H54 (cell line): ENCODE measurements at places on chromosomes 2 and 18.

DNA sequence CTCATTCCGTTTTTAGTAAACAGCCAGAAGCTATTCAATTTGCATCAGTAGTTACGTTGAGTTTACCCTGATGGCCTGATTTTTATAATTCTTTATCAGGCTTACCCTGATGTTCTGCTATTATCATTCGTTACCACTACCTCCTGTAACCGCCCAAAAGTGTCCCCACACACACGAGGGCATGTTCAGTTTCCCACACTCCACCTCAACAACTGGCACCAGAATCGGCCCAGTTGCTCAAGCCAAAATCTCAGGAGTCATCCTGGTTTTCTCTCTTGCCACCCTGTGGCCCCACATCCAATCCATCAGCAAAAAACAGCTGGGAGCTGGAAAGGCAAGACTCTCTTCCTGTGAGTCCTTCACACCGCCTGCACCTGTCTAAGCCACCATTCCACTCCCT is 102.9 kb upstream of the RAB6C start:
- DNase-seq: no peak

GRCh38 chr2:184936761-184937160 is 338.4 kb downstream of the ZNF804A start:
- no peak for DNase-seq

- no peak for DNase-seq
Observed at GRCh38 chr2:154488801-154489200, 209.7 kb upstream of the KCNJ3 start.

- no peak for DNase-seq
Observed at GRCh38 chr2:8684878-8685696, 3.2 kb downstream of the ID2 start.

DNA sequence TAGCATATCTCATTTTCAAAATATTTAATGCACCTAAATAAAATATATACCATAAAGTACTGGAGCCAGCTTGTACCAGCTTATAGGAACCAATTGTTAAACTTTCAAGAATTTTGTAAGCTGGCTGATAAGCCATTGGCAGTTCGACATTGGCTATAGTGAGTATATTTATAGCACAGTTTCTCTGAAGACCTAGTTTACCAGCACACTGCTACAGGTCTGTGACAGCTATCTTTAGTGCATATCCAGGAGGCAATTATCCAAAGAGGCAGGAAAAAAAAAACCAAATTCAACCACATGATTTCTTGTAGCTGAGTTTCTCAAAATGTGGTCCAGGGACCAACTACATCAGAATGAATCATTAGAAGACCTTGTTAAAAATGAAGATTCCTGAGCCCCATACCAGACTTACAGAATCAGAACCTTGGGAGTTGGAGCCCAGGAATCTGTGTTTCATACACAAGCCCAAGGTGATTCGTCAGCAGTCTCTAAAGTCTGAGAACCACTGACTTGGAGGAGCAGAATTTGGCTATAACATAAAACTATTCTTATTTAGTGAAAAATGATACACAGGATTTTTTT is 279.0 kb upstream of the NRP2 start:
- DNase-seq: no peak

- no peak for DNase-seq
Observed at GRCh38 chr2:211688196-211688595, 850.4 kb downstream of the ERBB4 start.

DNA sequence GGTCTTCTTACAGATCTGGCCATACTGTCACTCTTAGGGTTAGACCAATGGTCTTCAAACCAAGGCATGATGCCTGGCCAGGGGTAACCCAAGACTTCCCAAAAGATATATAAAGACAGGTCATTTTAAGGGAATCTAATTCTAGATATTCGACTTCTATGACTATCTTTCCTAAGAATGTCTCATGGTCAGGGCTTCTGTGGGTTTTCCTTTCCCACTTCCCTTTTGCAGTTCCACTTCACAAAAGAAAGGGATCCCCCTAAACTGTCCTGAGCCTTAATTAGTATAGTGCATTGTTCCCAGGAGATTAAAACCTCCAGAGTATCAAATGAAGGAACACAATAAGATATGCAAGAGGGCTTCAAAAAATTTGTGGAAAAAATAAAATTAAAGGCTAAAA is 223.6 kb upstream of the SIX2 start:
- no peak for DNase-seq

GRCh38 chr2:150477347-150477746 is 10.1 kb downstream of the RND3 start:
- no peak for DNase-seq

DNA sequence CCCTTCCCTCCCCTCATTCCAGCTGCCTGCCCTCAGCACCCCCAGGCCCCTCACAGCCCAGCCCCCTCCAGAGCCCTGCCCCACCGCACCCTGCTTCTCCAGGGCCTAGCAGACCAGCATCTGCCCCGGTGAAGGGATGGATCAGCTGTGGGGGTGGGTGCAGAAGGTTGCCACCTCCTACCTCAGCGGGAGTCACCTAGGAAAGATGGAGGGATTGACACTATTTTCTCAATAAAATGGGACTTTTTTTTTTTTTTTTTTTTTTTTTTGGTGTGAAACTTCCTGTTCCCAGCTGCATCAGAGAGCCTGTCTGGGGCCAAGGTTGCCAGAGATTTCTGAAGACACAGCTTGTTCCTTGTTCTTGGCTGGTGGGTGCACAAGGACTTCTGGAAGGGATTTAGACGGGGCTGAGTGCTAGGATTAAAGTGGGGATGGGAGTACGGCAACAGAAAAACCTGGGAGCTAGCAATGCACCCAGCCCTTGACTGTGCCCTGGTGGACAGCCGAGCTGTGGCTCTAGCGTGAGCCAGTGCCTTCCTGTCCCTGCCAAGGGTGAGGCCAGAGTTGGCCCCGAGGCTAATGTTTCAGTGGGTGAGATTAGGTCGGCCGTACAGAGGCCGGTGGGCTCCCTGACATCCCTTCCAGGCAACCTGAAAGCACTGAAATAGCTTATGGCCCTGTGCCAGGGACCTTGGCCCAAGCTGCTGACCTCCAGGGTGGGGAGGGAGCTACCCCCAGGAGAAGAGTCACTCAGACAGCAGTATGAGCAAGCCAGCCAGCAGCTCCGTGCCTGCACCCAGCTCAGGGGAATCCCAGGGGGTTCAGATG is 4.6 kb downstream of the B3GNT7 start:
- peak; percentile 79 for DNase-seq

GRCh38 chr18:9053814-9054213 is 48.7 kb upstream of the NDUFV2 start:
- DNase-seq: no peak

- DNase-seq: no peak
Observed at GRCh38 chr2:238822955-238823354, 24.9 kb upstream of the TWIST2 start.

DNA sequence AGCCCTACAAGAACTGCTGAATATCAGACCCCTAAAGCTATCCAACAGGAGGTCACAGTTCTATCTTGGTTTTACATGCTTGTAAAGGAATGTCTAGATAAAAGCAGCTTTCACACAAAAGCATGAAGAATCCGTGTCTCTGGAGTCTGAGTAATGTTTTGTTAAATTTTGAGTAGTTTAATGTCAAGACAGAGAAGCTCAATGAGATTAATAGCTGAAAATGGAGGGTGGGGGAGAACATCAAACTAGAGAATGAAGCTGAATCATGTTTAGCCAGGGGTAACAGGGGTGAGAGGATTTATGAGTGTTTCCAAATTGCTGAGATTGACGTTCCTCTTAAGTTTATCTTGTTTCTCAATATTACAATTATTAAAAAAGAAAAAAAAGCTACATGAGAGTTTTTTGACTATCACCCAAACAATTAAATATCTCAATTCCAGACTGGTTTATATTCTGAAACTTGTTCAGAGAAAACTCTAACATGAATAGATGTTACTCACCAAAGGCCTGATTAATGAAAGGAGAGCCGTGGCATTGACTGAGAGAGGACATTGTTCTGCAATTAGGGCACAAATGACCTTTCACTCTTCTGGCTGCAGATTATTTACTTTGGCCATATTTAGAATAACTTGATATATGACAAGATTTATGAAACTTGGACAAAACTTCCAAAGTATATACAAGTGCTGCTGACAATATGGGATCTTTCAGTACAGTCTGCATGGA is 266.4 kb upstream of the ETAA1 start:
- no peak for DNase-seq

DNA sequence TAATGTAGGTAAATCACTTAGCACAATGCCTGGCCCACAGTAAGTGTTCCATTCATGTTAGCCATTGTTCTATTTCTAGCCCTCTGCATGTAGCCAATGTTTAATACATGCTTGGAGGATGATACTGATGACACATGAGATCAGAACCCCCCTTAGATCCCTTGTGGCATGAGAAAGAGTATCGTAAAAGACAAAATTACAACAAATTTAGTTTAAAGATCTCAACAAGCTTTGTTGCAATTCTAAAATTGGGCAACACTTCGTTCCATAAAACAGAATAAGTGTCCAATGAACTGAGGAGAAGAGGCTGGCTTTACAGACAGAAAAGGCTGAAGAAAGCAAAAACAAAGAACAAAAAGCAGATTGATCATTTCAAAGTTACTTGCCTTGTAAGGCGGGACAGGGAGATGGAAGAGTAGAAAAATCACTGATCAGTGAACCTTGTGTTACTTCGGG is 148.7 kb upstream of the SLC1A4 start:
- DNase-seq: no peak

DNA sequence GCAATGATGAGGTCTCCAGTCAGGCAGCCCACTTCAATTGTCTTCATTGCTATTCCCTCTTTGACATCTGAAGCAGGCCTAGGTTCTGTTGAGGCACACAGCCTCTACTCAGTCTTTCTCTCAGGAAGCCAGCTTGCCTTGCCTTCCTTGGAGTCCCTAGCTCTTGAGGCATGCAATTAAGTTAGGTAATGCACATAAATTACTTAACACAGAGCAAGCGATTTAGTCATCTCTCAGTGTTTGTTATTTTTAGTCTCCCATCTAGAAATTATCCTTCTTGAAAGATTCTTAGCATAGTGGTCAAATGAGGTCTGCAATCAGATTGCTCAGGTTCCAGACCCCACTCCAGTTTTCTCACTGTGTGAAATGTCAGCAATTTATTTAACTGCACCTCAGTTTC is 32.0 kb downstream of the SULT1C4 start:
- no peak for DNase-seq

GRCh38 chr2:174765576-174765975 is 1.3 kb upstream of the CHRNA1 start:
- no peak for DNase-seq

- DNase-seq: no peak
Observed at GRCh38 chr18:6928359-6928758, 189.2 kb downstream of the LAMA1 start.

DNA sequence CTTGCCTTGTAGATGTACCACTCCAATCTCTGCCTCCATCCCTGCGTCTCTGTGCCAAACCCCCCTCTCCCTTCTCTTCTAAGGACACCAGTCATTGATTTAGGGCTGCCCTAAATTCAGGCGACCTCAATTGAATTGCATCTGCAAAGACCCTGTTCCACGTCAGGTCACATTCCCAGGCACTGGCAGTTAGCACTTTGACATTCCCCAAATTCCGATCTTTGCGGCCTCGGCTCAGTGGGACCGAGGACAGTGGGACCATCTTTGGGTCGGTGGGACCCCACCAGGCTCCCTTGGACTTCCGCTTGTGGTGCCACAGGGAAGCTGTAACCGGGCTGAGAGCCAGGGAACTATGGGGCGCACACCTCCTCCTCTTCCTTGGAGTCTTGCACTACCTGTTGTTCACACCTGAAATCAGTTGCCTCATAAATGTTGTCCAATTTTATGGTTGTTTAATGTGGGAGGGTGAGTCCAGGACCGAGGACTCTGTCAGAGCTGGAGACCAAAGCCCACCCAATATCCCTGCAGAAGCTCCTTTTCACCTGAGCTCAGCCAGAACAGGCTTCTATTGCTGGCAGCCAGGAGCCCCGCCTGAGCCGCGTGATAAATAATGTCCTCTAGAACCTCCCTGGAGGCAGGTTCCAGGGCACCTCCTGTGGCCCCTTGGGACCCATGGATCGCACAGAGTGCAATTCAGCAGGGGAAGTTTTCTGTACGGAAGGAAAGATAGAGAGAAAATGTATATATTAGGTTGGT is 271.6 kb downstream of the EIPR1 start:
- DNase-seq: no peak

GRCh38 chr2:24912523-24912922 is 7.5 kb downstream of the ADCY3 start:
- DNase-seq: no peak

DNA sequence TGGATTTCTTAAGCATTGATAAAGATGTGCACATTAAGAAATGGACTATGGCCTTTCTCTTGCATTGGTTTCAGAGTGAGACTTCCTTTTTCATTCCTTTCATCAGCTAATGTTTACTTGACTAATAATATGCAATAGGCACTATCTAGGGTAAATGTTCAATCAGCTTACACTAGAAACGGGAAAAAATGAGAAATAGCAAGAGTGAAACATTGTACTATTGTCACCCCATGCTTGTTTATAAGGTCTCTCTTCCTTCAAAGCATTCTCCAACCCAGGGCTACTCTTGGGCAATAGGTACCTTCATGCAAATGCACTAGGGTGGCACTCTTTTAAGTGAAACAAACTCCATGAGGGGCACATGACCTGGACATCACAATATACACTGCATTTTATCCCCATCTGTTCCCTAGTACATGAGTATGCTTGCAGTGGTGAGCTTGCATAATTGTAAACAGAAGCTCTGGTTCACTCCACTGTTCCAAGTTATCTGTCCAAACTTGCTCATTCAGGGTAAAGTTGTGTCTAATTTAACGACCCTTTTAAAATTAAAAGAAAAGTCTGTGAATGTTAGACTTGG is 402.3 kb downstream of the ERBB4 start:
- no peak for DNase-seq

- DNase-seq: no peak
Observed at GRCh38 chr2:56230156-56230555, 46.4 kb downstream of the CCDC85A start.

GRCh38 chr2:3704692-3705091 is 1.3 kb downstream of the DCDC2C start:
- no peak for DNase-seq

DNA sequence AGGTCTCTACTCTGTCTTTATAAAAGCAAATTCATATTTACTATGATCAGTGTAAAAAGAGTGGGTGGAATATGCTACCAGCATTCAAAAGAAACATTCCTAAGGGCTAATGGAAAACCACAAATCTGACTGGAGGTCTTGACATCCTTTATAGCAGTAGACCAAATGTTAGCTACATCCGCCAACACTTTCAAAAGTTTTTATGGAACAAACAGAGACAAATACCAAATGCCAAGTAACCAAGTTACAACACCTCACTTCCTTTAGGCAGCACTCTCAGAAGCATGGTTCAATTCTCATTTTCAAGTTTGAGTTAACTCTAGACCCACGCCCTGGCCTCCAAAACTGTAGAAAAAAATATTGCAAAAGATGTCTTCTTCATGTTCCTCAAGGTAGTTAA is 78.3 kb upstream of the SETBP1 start:
- no peak for DNase-seq

GRCh38 chr2:58762176-58762781 is 521.2 kb upstream of the FANCL start:
- peak; percentile 7 for DNase-seq

DNA sequence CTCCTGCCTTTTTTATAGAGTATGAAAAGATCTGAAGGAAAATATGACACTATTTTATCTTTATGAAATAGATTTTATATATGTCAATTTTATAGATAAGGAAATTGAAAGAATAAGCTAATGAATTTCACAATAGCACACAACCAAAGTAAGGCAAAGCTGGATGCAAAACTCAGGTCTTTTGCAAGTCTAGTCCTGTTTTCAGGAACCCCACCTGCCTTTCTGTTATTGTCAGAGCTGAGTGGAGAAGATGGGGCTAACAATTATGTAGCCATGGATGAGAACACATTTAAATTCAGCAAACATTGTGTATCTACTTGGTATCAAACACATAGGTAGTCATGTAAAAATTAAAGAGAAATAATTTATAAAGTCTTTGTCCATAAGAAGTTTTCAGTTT is 161.5 kb upstream of the ZEB2 start:
- no peak for DNase-seq

GRCh38 chr18:8496186-8496585 is 113.1 kb upstream of the RAB12 start:
- DNase-seq: no peak
